ENCODE measurements at places on chromosomes 6 and 20. TPM values are rescaled to one million over a fixed set of nuclear protein-coding genes. Genes with fewer than 3 reads are reported as not detected.

Gene LPA
- 0.21 TPM for total RNA-seq

Gene RNF5
- total RNA-seq = 82.3 TPM

Gene LAMA5
- 497 TPM for total RNA-seq

- no peak for DNase-seq
Observed at GRCh38 chr6:14711056-14711703, 534.7 kb upstream of the JARID2 start.

GRCh38 chr6:168376811-168377483, 57.4 kb upstream of the DACT2 start:
- DNase-seq = no peak

GRCh38 chr6:124490122-124490521, 472.1 kb upstream of the RNF217 start:
- DNase-seq = no peak

GRCh38 chr6:85912582-85912981, 269.9 kb upstream of the SYNCRIP start:
- no peak for DNase-seq

GRCh38 chr6:6740595-6740994, 152.1 kb downstream of the LY86 start:
- DNase-seq = no peak

GRCh38 chr20:17556837-17557674, 12.8 kb upstream of the DSTN start:
- DNase-seq = no peak

- no peak for DNase-seq
Observed at GRCh38 chr20:7990385-7990784, 29.2 kb downstream of the TMX4 start.

- DNase-seq = no peak
Observed at GRCh38 chr6:137033828-137034227, 10.9 kb downstream of the IL20RA start.

DNA sequence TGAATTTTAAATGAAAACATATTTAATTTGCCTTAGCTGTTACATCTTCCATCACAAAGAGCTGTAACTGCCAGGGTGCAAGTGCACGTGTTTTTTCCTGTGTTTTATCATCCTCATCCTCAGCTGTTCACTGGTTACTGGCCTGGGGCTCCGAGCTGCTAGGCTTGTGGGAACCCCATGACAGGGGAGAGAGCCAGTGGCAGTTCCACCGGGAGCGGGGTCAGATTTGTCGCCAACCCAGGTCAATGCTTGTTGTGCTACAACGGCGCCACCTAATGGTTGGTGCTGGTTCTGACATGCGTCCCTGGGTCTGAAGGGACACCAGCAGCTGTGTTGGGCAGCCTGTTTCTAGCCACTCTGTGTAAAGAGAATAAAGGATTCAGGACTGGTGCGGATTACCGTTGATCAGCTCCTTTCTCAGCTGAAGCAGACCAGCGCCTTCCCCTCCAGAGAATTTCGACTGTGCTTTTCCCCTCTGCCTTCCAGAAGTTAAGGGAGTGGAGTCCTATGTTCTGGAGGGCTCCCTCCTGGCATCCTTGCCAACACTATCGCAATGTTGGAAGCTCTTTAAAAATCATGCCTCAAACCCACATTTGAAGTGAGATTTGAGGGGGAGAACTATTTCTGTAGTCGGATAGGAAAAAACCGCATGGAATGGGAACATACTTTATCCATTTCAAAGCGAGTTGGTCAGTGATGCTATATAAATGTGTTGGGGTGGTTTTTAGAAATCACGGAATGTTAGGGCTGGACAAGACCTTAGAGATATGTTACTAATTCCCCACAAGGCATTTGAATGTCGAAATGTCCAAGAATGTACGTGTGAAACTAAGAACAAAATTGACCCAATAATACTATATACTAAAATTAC, 32.1 kb downstream of the SUMO4 start:
- peak; percentile 72 for DNase-seq

DNA sequence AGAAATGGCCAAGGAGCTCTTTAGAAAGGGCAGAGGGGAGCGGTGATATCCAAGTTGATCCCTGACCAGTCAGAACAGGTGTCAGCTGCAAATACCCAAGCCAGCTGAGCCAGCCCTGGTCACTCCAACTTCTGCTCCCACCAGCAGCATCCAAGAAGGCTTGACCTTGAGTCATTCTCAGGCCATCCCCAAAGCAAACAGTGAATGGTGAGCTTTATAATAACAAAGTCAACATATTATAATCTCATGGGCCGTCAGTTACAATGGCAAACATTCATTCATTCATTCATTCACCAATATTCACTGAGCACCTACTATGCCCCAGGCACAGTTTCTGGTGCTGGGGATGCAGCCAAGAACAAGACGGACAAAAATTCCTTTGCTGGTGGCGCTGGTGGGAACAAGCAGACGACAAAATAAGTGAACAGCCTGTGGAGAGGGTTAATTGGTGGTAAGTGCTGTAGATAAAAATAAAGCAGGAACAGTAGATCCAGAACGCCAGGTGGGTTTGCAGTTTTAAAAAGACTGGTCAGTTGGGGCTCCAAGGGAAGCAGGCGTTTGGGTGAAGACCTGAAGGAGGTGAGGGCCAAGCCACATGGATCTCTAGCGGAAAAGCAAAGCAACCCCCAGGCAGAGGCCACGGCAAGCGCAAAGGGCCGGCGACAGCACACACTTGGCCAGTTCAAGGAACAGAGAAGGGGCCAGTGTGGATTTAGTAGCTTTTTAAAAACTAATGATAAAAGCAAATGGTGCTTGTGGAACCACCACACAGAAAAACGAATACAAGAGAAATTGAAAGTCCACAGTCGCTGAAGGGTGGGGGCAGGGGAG, 131.8 kb upstream of the PTPN1 start:
- DNase-seq = no peak

DNA sequence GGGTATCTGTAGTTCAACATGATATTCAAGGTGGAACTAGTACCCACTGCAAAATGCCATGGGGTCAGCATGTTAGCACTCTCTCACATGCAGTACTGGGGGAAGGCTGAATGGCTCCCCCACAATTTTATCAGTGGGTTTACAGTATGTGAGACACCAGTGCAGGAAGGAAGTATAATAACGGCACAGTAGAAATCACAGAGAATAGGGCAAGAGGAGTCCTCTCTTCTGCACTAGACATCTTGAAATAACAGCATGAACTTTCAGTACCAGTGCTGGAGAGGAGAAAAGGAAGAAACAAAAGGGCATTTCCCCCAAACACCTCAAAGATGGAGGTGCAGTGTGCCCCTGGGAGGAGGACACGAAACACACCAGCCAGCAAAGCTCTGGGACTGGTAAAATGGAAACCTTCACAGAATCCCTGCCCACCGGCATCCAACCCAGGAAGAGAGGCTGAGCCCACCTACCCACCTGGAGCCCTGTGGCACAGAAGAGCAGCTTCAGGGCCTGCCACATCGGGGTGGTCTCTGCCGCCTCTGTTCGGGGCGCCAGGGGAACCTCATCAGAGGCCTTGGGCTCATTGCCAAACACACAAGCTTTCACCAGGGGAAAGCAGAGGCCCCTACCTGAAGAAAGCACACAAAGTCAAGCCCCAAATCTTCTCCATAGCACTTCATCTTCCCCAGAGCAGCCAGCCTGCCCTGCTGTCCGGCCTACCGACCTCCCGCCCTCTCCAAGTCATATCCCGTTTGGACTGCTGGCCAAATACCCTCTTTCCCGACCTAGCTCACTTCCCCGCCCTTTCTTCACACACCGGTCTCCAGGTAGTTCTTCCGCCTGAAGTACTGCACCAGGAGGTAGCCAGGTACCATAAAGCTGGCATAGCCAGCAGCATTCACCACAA, 1.2 kb downstream of the SLC35B2 start:
- no peak for DNase-seq
